ENCODE measurements at places on chromosomes 16 and 17.

DNA sequence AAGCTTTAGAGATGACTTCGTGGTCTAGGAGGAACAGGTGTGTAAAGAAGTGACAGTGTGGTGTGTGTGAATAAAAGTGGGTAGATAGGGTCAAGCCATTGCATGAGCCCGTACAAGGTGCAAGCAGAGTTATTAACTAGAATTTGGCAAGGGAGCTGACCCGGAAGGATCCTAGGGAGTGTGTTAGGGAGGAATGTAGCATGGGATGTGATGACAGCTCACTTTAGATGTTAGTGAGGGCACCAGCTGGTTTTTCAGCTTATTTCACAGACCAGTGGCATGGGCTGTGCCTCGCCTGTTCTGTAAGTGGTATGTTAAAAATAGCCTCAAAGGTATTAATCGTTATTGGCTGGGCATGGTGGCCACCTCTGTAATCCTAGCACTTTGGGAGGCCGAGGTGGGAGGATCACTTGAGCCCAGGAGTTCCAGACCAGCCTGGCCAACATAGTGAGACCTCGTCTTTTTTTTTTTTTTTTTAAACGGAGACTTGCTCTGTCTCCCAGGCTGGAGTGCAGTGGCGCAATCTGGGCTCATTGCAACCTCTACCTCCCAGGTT lies 8.3 kb downstream of the ANKRD40CL start:
- no peak for DNase-seq

- no peak for DNase-seq
These were observed 9.3 kb downstream of the UBE2G1 start for GRCh38 chr17:4357030-4357628.

DNA sequence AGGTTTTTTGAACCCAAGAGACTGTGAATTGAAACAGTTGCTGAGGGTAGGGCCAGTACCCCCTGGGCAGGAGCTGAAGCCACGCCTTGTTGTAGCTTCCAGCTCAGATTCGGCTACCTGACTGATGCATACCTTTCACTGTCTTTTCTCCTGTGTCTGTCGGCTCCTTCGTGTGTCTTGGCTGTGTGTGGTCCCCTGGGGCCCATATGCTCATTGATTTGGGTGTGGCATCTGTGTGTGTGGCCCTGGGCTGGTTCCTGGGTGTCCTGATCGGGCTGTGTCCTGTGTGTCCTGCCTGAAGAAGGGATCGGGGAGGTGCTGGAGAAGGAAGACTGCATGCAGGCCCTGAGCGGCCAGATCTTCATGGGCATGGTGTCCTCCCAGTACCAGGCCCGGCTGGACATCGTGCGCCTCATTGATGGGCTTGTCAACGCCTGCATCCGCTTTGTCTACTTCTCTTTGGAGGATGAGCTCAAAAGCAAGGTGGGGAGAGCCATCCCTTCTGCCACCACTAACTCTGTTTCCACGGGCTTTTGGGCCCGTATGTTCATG lies 20.9 kb downstream of the CASKIN2 start:
- no peak for DNase-seq

- DNase-seq: no peak
These were observed 21.0 kb upstream of the HERPUD1 start for GRCh38 chr16:56910654-56911539.

DNA sequence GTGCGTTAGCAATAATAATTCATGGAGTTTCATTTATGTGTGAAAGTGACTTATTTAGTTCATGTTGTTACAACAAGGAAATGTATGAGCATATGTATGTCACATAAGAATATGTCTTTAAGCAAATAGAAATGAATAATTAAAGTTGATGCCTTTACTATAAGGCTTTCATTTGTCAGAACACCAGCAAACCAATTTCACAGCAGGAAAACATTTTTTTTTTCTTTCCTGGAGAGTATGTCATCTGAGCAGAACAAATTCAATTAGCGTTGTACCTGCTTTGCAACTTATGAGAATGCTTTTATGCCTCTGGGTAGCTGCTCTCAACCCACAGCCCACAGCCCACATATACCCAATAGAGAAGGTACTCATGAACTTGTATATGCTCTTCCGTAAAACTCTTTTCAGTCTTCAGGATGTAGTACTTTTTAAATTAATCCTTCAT lies 26.3 kb upstream of the APOH start:
- peak; percentile 21 for DNase-seq

- DNase-seq: no peak
These were observed 49.3 kb downstream of the SIAH1 start for GRCh38 chr16:48335961-48336360.

- DNase-seq: no peak
These were observed 13.2 kb downstream of the USP6 start for GRCh38 chr17:5128905-5129535.

DNA sequence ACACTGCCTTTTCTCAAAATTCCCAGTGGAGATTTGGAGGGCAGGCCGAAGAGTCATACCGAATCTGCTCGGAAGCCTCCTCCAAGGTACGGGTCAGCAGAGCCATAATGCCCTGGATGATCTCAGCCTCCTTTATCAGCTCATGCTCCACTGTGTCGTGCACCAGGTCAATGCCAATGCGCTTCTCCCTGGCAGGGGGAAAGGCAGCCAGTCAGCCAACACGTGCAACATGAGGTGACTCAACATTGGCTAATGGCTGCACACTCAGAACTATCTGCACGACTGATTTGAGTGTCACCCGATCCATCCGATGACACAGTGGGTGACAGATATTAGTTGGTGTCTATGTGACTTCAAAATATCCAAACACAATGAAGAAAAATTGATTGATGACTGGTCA lies 15.8 kb downstream of the TEKT1 start:
- no peak for DNase-seq

GRCh38 chr16:79717333-79718137 lies 117.0 kb upstream of the MAF start:
- no peak for DNase-seq

DNA sequence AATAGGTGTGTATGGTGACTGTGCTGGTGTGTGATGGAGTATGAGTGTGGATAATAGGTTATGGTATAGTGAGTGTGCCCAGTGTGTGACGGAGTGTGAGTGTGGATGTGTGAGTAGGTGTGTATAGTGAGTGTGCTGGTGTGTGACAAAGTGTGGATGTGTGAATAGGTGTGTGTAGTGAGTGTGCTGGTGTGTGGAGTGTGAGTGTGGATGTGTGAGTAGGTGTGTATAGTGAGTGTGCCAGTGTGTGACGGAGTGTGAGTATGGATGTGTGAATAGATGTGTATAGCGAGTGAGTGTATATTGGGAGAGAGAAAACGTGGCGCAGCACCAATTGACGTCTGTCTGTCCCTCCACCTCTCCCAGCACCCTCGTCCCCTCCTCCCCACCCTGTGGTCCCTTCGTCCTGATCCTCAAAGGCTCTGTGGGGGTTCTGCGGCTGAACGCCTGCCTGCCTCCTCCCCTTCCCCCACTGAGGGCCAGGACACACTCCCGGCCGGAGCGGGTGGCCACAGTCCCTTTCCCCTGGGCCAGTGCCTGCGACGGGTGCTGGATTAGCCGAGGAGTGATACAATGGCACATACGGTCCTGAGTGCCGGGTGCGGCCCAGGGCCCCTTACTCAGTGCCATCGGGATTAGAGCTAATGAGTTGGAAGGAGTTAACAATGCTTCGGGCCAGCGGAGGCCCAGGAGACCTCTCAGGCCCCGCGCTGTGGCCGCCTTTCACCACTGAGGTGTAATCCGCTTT lies 160.0 kb downstream of the MRM1 start:
- no peak for DNase-seq

DNA sequence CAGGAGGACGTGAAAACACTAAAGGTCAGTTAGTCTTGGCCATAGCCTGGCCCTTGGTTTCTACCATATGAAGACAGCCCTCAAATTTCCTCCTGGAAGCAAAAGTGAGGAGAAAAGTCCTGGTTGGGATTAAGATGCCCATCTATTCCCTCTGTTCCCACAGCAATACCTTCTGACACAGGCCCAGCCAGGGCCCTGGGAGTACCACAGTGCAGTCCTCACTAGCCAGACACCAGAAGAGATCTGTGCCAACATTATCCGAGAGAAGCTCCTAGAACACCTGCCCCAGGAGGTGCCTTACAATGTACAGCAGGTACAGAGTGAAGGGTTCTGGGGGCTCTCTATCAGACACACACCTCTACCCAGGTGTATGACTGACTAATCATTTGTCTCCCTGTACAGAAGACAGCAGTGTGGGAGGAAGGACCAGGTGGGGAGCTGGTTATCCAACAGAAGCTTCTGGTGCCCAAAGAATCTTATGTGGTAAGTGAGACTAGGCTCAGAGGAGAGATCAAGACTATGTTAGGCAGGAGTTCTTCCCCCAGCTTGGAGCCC lies 4.1 kb downstream of the ERAL1 start:
- DNase-seq: no peak

DNA sequence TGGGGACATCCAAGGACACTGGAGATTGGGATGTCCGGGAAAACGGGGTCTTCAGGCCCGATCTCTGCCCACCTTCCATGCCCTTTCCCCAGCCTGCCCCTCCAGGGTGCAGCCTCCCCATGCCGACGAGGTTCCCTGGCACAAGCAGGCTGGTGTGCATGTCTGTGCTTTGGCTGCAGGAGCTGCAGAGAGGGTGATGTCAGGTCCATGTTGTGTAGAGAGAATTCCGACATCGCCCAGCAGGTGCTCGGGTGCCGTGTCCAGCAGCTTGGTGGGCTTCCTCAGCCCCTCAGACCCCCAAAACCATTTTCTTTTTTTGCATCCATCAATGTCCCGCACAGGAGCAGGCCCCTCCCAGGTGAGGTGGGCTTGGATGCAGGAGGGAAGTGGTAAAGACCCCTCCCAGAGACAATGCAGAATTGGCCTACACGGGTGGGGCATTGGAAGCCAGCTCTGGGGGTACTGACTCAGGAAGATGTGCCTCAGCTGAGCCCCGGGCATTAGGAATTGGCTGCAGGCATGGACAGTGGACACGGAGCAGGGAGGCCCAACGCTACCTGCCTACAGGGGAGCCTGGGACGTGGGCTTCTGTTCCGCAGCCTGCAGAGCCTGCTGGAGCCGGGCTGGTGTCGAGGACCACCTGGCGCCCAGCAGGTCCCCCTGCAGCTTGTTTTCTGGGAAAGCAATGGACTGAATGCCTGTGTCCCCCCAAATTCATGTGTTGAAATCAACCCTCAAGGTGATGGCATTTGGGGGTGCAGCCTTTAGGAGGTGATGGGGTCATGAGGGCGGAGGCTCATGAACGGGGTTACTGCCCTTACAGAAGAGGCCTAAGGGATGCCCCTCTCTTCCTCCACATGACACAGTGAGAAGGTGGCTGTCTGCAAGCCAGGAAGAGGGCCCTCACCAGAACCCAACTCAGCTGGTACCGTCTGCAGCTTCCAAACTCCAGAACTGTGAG lies 97.5 kb downstream of the METRNL start:
- no peak for DNase-seq

GRCh38 chr16:25692742-25693508 lies 1.2 kb downstream of the HS3ST4 start:
- no peak for DNase-seq

DNA sequence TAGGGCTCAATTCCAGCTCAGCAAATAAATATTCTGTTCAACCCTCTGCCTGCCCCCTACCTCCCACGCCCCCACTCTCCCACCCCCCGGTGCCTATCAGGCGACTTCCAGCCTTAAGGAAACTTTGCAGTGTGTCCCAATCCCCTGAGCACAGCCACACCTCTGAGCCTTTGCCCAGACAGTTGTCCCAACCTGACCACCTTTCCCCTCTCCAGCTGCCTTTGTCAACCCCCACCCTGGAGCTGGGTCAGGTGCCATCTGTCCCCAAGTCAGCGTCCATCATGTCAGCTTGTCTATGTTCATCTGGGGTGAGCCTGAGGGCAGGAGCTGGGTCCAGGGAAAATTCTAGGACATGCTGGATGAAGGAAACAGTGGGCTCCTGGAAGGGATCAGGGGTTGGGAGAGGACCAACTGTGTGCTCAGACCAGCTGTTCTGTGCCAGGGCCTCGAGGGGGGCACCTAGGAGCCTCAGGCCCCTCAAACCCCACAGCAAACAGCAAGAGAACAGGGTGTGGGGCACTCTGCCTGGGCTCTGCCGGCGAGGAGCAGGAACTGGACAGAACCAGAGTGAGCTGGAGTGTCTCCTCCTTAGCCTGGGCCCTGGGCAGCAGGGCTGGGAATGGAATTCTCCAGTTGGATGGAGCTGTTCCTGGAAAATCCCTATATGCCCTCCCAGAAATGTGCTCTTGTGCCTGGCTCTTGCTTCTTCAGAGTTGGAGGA lies 17.8 kb downstream of the CDH16 start:
- DNase-seq: no peak

DNA sequence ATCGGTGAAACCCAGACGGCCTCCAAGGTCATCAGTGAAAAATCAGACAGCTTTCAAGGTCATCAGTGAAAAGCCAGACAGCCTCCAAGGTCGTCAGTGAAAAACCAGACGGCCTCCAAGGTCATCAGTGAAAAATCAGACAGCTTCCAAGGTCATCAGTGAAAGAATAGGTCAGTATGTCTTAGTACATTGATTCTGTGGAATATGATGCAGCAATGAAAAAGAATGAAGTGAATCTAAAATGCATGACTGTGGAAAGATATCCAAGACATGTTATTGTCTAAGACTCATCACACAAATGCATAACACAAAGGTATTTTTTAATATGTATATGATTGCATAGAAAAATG lies 72.5 kb downstream of the CMIP start:
- DNase-seq: no peak

GRCh38 chr16:2009164-2009711 lies 383 bp downstream of the ZNF598 start:
- DNase-seq: no peak

DNA sequence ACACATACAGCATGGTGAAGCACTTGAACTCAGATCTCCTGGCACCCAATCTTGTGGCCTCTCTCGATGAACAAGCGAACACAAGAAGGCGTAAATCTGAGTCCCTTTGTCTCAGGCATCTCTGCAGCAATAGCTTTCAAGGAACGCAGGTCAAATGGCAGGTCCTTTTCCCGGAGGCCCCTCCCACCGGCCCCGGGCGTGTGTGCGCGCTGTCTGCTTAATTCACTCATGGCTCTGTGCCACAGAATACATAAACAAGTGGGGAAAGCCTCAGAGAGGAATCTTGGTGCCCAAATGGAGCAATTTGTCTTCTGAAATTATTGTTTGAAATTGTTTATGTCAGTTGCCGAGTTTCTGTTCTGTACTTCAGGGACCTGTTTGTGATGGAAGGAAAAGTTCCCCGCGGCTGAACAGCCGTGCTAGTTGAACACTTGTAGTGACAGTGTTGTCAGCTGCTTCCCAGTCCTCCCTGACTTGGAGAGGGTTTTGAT lies 14.8 kb downstream of the MYOCD start:
- DNase-seq: no peak

DNA sequence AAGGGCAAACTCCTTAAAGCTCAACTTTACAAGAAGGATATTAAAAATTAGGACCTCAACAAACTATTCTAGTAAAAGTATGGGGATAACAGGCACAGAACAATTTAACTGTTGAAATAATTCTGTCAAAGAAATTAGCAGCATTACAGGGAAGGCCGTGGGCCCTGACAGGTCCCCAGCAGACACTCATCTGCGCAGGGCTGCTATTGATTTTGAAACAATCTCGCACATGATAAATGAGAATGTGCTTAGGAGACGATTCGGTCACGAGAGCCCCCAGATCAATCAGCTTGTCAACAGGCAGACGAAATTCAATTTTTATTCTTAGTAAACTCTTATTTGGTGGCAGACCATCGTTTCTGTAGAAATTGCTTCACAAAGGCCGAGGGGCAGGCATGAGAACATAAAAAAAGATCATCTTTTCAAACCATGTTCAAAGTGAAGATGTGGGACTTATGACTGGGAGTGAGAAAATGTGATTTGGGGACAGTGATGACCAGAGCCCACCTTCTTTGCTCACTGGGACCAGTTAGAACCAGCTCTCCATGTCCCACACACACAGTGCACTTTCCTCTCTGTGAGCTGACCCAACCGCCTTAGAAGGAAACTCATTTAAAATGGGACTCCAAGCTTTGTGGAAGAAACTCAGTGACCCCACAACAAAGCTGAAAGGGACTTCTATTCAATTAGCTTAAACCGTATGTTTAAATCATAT lies 654.5 kb downstream of the TOX3 start:
- no peak for DNase-seq

All from activated CD4-positive, alpha-beta T cell treated with anti-CD3 and anti-CD28 coated beads for 4 hours (primary cell).